ENCODE measurements at places on chromosomes 7 and 10.

DNA sequence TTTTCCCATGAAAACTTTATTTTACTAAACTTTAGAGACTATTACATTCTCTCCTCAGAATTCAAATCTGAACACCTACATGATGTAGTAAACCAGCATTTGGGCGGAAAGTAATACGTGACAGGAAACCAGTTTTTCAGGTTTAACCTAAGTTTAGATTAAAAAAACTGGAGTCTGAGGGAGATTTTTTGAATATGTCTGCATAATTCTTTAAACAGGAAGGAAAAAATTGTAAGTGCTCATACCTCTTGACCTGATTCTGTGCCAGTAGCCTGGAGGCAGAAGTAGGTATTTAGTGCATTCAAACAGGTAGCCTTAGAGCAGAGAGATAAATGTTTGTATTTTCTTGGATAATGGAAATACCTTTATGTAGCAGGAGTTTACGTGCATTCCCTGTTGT is 224.3 kb downstream of the MDFIC start:
- no peaks in the 10 kb centered on the region for H3K36me3 ChIP-seq
- H3K4me3 ChIP-seq: no peak overlapping the region
- no peaks in the 10 kb centered on the region for H3K27me3 ChIP-seq

GRCh38 chr7:114988755-114989375 is 67.0 kb downstream of the MDFIC start:
- H3K4me3 ChIP-seq: no peak overlapping the region
- DNase-seq: no peak
- peaks cover 2% of the 10 kb centered on the region for H3K36me3 ChIP-seq
- no peaks in the 10 kb centered on the region for H3K27me3 ChIP-seq
- H3K4me1 ChIP-seq: peaks cover 2% of the 10 kb centered on the region

DNA sequence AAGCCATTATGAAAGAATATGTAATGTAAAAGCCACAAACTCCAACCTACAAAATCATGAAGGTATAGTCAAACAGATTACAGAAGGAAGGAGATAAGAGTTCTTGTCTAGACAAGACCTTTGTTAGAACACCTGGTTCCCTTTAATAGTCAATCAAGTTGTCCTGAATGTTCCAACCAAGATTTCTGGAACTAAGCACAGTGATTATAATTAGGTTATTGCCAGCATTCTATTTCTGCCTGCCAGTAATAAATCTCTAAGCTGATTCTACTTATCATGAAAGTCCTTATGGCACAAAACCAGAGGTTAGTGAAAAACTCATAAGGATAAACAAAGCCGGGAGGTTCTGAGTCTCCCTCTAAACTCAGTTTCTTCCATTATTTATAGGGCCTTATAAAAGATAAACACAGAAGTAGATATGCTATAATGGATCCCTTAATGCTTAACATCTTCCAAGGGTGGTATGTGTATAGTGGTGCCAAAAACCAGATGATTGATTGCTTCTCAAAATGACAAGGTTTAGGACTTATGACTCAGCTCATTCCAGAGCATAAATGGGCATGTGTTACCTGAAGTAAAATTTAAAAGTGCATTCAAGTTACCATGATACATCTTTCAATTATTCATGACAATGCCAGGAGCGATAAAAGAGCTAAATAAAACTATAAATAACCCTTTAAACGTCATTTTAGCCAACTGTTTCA is 237.2 kb downstream of the CSTF2T start:
- DNase-seq: no peak
- no peak overlapping the region for H3K27ac ChIP-seq
- no peaks in the 10 kb centered on the region for H3K27me3 ChIP-seq
- no peaks in the 10 kb centered on the region for H3K4me1 ChIP-seq
- no peaks in the 10 kb centered on the region for H3K36me3 ChIP-seq

- no peaks in the 10 kb centered on the region for H3K27me3 ChIP-seq
- no peak overlapping the region for H3K27ac ChIP-seq
Observed at GRCh38 chr10:79562135-79562756, 2.0 kb upstream of the SFTPA2 start.

DNA sequence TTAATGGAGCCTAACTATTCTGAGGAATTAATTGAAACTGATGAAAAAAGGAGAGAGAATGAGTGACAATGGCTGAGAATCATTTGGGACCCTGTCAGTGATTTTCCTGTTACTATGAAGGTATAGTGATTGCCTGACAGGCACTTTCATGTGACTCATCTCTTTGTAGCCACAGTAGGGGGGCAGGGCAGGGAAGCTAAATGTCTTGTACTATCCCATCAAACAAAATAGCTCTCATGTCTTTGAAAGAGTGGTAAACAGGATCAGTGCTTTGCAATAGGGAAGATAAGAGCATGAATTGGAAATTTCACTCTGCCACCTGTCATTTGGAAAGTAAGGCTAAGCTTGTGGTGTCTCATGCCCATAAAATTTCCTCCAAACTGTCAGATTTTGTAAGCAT is 94.5 kb upstream of the GSDME start:
- no peaks in the 10 kb centered on the region for H3K4me1 ChIP-seq
- H3K27ac ChIP-seq: no peak overlapping the region
- no peaks in the 10 kb centered on the region for H3K27me3 ChIP-seq
- no peak for DNase-seq
- no peak overlapping the region for H3K4me3 ChIP-seq

DNA sequence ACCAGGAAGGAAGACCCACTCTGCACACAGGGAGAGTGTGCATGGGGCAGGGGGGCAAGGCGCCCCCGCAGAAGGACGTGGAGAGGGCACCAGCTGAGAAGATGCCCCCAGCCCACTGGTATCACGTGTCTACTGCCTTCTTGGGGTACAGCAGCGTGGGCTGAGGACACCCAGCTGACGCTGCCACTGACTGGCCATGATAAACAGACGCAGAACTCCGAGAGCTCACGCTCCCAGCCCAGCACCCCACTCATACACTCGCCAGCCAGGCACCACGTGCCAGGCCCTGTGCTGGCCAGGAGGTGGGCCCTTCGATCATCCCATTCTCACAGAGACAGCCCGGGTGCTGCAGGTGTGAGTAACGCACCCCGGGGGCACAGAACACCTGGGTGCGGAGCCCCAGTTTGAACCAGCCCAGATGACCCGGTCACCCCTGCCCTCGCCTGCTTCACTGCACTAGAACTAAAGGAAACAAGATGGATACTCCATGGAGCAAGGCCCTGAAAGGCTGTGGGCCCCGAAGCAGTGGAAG is 199.8 kb downstream of the MAD1L1 start:
- no peaks in the 10 kb centered on the region for H3K36me3 ChIP-seq
- no peak overlapping the region for H3K4me3 ChIP-seq
- no peak for DNase-seq

DNA sequence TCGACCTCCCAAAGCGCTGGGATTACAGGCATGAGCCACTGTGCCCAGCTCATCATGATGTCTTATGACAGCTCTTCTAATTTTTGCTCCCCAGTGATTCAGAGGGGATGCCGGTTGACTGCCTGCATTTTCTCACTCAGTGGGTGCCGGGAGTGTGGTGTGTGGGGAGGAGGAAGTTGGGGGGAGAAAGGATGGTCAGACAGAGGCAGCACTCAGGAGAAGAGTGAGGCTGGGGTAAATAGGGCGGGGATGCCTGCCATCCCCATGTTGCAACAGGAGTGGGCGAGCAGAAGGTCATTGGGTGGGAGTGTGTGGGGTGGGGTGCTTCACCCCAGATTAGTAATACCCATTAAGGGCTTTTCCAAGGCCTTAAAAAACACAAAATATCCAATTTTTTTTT is 3.5 kb upstream of the CCL24 start:
- no peak for DNase-seq
- H3K27ac ChIP-seq: no peak overlapping the region
- no peaks in the 10 kb centered on the region for H3K36me3 ChIP-seq
- H3K4me3 ChIP-seq: no peak overlapping the region
- no peaks in the 10 kb centered on the region for H3K27me3 ChIP-seq

GRCh38 chr7:65892835-65893234 is 20.0 kb downstream of the VKORC1L1 start:
- H3K4me1 ChIP-seq: no peaks in the 10 kb centered on the region
- no peak overlapping the region for H3K27ac ChIP-seq
- H3K27me3 ChIP-seq: no peaks in the 10 kb centered on the region
- no peak overlapping the region for H3K4me3 ChIP-seq
- H3K36me3 ChIP-seq: peaks cover 26% of the 10 kb centered on the region

DNA sequence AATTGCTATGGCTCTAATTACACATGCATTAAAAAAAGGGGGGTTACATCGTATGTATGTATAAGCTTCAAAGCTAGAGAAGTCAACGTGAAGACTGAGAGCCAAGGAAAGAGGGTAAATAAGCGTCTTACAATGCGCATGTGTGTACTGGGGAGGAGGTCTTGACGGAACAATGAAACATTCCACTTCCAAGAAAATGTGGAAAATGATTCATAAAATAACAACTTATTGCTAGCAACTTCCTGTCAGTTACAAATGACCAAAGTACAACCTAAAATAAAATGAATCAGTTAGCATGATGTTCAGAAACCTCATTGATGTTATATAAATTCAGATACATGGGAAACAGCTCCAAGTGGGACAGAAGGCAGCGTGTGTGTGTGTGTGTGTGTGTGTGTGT is 104.1 kb upstream of the RHEB start:
- no peak overlapping the region for H3K4me3 ChIP-seq
- no peaks in the 10 kb centered on the region for H3K27me3 ChIP-seq
- no peaks in the 10 kb centered on the region for H3K4me1 ChIP-seq
- no peaks in the 10 kb centered on the region for H3K36me3 ChIP-seq
- DNase-seq: no peak

DNA sequence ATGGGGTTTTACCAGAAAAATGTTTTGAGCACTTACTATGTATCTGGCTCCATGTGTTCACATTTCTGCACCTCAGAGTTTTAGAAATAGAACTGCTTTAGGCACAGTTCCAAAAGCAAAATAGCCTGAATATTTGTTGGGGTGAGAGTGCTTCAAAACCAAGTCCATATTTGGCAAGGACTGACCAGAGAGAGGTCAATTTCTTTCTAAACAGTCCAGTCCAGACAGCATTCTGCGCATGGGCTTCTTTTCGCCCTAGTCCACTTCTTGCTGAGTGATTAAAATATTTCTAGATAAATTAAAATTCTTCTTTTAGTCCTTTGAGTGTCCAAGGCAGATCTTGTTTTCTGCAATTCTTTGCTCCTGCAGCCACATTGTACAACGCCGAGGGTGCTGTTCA is 427.0 kb downstream of the PHTF2 start:
- no peaks in the 10 kb centered on the region for H3K4me1 ChIP-seq
- no peaks in the 10 kb centered on the region for H3K27me3 ChIP-seq
- no peak overlapping the region for H3K4me3 ChIP-seq
- no peak for DNase-seq
- H3K27ac ChIP-seq: no peak overlapping the region

GRCh38 chr7:155439311-155440017 is 18.5 kb upstream of the EN2 start:
- no peaks in the 10 kb centered on the region for H3K4me1 ChIP-seq
- no peak for DNase-seq
- H3K27ac ChIP-seq: no peak overlapping the region
- H3K36me3 ChIP-seq: no peaks in the 10 kb centered on the region
- no peak overlapping the region for H3K4me3 ChIP-seq
